IPS DF 6.9 (cell line): ENCODE measurements at places on chromosomes 6 and 20.

- H3K27ac ChIP-seq: no peak overlapping the region
- H3K27me3 ChIP-seq: no peaks in the 10 kb centered on the region
- no peaks in the 10 kb centered on the region for H3K4me1 ChIP-seq
- H3K4me3 ChIP-seq: no peak overlapping the region
Observed at GRCh38 chr6:51360287-51360686, 541.6 kb downstream of the TFAP2B start.

DNA sequence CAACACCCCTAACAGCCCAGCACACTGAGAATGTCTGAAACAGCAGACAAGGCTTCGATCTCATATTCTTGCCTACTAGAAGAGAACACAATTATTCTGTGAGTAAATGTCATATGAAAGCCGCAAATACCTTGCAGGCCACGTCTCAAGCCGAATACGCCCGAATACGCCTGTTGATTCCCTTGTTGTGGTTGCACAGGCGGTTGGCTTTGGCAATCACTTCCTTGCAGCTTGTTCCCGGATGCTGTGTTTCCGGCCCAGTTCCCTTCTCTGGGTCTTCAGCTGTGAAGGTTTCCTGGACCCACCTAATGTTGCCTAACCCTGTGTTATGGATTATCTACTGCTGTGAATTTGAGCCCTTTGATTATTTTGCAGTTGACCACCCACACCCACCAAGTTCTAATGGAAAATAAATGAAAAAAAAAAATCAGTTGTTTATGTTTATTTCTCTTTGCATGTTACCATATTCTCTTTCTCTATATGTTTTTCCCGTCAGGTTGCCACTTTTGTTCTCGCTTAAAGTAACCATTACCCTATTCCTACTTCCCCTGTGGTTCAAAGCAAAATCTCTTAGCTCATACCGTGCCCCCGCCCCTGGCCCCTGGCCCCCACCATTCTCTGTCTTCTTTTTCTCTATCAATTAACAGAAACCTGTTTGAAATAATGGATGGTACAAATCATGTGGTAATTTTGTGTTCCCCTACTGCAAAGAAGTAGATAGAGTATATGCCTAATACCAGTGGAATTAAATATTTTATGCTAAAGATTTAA lies 172.4 kb downstream of the ADGB start:
- H3K36me3 ChIP-seq: no peaks in the 10 kb centered on the region
- H3K27me3 ChIP-seq: no peaks in the 10 kb centered on the region
- H3K27ac ChIP-seq: no peak overlapping the region
- no peak for DNase-seq

DNA sequence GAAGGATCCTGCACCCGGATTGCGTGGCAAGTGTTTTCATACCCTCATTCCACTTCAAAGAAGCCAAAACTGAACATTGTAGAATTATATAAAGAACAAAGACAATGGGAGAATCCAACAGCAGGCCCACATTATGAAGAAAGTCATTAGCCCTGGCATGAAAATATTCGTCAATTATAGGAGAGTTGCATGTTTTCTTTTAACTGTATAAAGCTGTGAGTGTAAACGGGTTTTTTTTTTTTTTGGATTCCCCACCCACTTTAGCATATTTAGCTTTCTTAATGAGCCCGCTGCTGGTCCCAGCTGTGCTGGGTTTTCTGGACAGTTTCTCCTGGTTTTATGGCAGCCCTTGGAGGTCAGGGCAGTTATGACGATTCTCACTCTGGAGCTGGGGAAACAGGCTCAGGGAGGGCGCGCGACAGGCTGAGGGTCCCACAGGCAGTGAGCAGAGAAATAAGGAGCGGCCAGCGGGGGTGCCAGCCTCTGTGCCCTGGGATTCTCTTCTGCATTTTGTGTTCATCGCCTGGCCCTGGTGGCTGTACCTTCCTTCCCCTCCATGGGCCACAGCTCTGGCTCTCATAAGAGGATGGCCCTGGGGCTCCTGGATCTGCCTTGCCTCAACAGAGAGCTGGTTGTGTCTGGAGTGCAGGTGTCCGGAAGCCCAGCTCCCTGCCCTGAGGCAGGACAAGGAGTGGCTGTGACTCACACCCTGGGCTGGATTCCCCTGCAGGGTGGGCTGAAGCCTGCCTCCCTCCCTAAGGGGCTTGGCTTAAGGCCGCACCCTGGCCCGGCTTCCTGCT lies 24.1 kb upstream of the SULF2 start:
- no peak overlapping the region for H3K27ac ChIP-seq
- H3K4me1 ChIP-seq: peaks cover 5% of the 10 kb centered on the region
- no peak overlapping the region for H3K4me3 ChIP-seq
- no peak for DNase-seq
- no peaks in the 10 kb centered on the region for H3K27me3 ChIP-seq

DNA sequence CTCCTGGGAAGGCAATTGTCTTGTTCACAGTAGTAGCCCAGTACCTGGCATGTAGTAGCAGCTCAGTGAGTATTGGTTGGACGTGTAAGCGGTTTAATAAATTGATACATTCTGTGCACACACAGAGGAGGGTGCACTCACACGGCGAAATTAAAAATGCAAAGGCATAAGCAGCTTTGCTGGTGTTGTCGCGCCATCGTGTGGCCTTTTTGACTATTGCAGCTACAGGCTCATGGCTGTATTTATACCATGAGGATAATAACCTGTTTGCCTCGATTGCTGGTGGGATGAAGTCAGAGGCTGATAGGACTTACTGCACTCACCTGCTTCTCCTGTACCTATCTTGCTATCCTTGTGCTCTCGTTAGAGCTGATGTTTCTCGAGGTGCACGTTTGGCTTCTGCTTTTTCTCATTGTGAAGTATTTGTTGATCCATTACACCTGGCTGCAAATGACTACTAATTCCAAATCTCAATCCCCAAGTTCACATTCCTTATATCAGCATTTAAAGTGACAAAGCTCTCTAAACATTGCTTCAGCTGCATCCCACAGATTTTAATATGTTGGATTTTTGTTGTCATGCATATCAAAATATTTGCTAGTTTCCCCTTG lies 61.5 kb downstream of the TBXT start:
- H3K36me3 ChIP-seq: no peaks in the 10 kb centered on the region
- no peak overlapping the region for H3K27ac ChIP-seq
- no peaks in the 10 kb centered on the region for H3K27me3 ChIP-seq
- DNase-seq: peak; percentile 54

DNA sequence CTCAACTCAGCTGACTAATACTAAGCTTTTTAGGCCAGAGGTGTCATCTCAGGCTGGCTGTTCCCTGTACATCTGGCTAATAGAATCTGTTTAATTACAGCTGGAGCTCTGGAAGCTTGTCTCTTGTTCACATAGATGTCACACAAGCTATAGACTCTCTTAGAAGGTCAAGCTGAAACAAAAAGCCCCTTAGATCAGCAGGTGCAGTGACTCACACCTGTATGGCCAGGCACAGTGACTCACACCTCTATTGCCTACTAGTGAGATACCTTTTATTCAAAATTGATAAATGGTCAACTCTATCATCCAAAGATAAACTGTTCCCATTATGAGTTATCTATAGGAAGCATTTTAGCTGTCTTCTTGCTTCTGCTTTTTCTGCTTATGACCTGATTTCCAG lies 29.9 kb upstream of the MTHFD1L start:
- H3K4me1 ChIP-seq: no peaks in the 10 kb centered on the region
- no peak for DNase-seq
- no peak overlapping the region for H3K4me3 ChIP-seq
- H3K36me3 ChIP-seq: no peaks in the 10 kb centered on the region

GRCh38 chr6:6678185-6678671 lies 89.7 kb downstream of the LY86 start:
- H3K27ac ChIP-seq: no peak overlapping the region
- DNase-seq: no peak
- no peaks in the 10 kb centered on the region for H3K36me3 ChIP-seq
- H3K4me3 ChIP-seq: no peak overlapping the region
- H3K4me1 ChIP-seq: peaks cover 7% of the 10 kb centered on the region

GRCh38 chr20:36130390-36130789 lies 24.1 kb upstream of the EPB41L1 start:
- H3K27ac ChIP-seq: no peak overlapping the region
- no peak overlapping the region for H3K4me3 ChIP-seq
- no peaks in the 10 kb centered on the region; the same call in 1 of the 2 replicates for H3K27me3 ChIP-seq
- no peaks in the 10 kb centered on the region for H3K4me1 ChIP-seq
- H3K36me3 ChIP-seq: no peaks in the 10 kb centered on the region
- no peak for DNase-seq

- no peak overlapping the region for H3K4me3 ChIP-seq
- no peaks in the 10 kb centered on the region; the same call in 1 of the 2 replicates for H3K4me1 ChIP-seq
- no peak overlapping the region for H3K27ac ChIP-seq
- DNase-seq: no peak
- no peaks in the 10 kb centered on the region for H3K27me3 ChIP-seq
Observed at GRCh38 chr20:7656687-7657467, 283.4 kb downstream of the HAO1 start.

DNA sequence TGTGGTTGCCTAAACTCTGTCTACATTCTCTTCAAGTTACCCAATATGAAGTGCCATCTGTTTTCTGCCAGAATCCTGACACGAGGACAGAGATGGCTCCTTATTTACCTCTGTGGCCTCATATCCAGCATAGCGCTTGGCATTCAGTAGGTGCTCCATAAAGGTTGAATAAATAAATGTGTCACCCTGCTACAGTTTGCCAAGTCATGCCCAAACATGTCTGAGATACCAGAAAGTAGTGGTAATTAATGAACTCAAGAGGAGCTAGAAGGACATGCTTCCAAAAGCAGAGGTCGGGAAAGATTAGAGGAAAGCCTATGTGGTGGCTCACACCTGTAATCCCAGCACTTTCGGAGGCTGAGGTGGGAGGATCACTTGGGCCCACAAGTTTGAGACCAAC lies 30.9 kb upstream of the E2F3 start:
- H3K27ac ChIP-seq: no peak overlapping the region
- no peaks in the 10 kb centered on the region for H3K27me3 ChIP-seq
- no peak for DNase-seq
- H3K4me1 ChIP-seq: no peaks in the 10 kb centered on the region
- no peaks in the 10 kb centered on the region for H3K36me3 ChIP-seq
- no peak overlapping the region for H3K4me3 ChIP-seq

DNA sequence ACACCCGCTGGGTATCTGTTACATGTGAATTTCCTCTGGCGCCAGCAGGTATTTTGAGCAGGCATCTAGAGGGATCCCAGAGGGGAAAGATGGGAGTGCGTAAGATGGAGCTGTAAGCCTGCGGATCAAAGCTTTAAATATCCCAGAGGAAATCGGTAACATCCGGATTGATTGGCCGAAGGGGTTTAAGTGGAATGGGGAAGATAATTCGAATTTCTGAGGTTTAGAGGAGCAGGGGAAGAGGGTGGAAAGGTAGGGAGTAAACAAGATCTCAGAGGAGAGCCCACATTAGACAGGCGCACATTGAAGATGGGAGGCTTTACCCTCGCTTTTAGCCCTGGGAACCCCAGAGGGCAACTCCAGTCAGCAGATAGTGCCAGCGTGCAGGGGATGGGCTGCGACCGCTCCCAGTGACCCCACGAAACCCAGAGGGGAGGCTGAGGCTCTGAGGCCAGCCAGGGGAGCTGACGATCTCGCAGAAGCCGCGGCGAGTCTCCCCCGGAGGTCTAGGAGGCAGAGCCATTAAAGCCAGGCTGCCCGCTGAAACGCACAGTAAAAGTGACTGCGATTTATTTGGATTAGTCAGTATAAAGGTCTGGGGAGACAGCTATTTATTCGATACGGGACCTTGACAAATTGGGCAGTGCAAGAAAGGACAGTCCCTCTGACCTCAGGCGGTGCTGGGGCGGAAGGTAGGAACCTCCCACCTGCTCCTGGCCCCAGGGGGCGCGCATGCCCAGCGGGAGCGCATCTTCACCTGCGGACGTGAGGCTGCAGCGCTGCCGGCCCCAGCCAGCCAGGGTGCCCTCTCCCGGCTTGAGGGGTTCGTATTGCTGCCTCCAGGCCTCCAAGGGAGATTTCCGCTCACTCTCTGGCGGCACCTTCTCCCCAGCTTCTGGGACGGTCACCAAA lies 34.3 kb upstream of the TCF21 start:
- H3K27ac ChIP-seq: no peak overlapping the region
- no peak for DNase-seq
- no peaks in the 10 kb centered on the region for H3K36me3 ChIP-seq
- H3K4me3 ChIP-seq: peak overlapping the region; percentile 27; the same call in 1 of the 2 replicates

GRCh38 chr6:144178323-144178722 lies 28.0 kb downstream of the STX11 start:
- H3K4me3 ChIP-seq: no peak overlapping the region
- H3K4me1 ChIP-seq: no peaks in the 10 kb centered on the region
- H3K36me3 ChIP-seq: no peaks in the 10 kb centered on the region
- H3K27ac ChIP-seq: no peak overlapping the region
- DNase-seq: no peak

GRCh38 chr6:11675601-11676000 lies 103.0 kb downstream of the ADTRP start:
- no peaks in the 10 kb centered on the region for H3K27me3 ChIP-seq
- no peaks in the 10 kb centered on the region for H3K4me1 ChIP-seq
- no peak for DNase-seq
- H3K27ac ChIP-seq: no peak overlapping the region

DNA sequence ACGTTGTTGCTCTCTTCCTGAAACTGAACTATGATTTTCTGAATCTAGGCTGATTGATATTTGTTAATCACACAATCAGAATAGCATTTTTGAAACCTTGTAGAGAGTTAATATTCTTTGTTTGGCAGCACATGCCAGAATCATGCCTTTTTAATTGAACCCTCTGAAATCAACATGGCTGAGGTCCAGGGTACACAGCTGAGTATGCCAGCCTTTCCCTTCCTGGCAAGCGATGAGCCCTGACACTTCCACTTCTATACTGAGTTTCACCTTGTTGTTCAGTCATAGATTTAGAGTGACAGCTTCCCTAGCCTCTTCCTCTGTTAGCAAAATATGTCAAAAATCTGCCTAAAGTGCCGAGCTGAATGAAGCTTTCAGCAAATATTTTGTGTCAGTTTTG lies 6.8 kb downstream of the HDDC2 start:
- H3K27ac ChIP-seq: no peak overlapping the region
- peaks cover 3% of the 10 kb centered on the region; the same call in 1 of the 2 replicates for H3K36me3 ChIP-seq
- H3K27me3 ChIP-seq: no peaks in the 10 kb centered on the region
- no peak for DNase-seq
- no peaks in the 10 kb centered on the region for H3K4me1 ChIP-seq

- H3K36me3 ChIP-seq: no peaks in the 10 kb centered on the region
- no peaks in the 10 kb centered on the region for H3K4me1 ChIP-seq
- H3K27me3 ChIP-seq: no peaks in the 10 kb centered on the region
- no peak overlapping the region for H3K27ac ChIP-seq
- no peak for DNase-seq
Observed at GRCh38 chr6:81575442-81575841, 177.0 kb downstream of the TENT5A start.

DNA sequence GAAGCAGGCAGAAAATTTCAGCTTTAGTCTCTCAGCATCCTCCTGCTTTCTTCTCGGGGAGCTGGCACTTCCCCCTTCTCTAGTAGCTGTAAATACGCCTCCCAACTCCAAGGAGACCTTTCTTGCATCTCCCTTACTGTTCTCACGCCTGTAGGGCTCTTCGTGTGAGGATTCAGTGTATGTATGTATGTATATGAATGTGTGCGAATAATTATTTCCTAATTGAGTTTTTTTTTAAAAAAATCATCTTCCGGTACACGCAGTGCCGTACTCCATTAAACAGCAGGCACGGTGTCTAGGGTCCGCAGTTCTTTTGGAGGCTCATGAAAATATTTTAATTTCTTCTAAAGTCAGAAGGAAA lies 85.4 kb downstream of the HFE start:
- H3K36me3 ChIP-seq: no peaks in the 10 kb centered on the region
- no peaks in the 10 kb centered on the region for H3K4me1 ChIP-seq
- H3K27ac ChIP-seq: no peak overlapping the region
- no peak for DNase-seq
- H3K27me3 ChIP-seq: no peaks in the 10 kb centered on the region
- peak overlapping the region; percentile 33; the same call in 1 of the 2 replicates for H3K4me3 ChIP-seq

GRCh38 chr6:38034274-38034914 lies 214.9 kb downstream of the ZFAND3 start:
- no peaks in the 10 kb centered on the region for H3K27me3 ChIP-seq
- H3K4me1 ChIP-seq: no peaks in the 10 kb centered on the region; the same call in 1 of the 2 replicates
- H3K27ac ChIP-seq: no peak overlapping the region
- H3K4me3 ChIP-seq: no peak overlapping the region
